ENCODE measurements at places on chromosomes 5 and 9.

- peak; percentile 6 for DNase-seq
These were observed 114.0 kb upstream of the MTAP start for GRCh38 chr9:21688108-21689102.

DNA sequence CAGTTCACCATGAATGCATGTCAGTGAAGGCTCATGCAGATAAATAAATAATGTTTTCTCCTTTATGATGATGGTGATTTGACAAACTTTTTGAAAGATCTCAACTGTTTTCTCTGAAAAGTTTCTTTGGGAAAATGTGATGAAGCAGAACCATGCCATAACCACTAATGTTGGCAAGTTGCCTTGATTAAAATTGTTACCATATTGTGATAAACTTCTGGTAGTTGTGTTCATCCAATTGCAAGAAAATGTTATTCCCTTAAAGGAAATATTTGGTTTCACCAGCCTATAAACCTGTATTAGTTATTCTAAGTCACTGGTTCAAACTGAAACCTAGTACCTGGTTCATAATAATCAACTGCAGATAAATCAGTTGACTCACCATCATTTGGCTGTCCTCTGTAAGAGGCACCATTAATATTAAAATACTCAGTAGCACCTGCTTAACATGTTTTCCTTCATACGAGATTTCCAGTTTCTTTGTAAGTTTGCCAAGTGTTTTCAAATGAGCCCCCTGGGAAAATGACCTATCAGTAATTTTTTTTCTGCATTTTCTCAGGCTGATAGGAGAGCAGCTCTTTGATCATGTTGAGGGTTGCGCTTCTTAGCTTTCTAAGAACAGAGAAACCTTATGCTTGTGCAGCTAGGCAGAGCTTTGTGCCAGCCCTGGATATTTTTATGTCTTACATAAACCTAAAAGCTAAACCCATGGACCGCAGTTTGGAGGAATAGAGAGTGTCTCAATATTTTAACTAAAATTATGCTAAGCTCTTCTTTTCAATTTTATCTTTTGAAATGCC, 88.0 kb downstream of the LURAP1L start:
- DNase-seq = no peak

DNA sequence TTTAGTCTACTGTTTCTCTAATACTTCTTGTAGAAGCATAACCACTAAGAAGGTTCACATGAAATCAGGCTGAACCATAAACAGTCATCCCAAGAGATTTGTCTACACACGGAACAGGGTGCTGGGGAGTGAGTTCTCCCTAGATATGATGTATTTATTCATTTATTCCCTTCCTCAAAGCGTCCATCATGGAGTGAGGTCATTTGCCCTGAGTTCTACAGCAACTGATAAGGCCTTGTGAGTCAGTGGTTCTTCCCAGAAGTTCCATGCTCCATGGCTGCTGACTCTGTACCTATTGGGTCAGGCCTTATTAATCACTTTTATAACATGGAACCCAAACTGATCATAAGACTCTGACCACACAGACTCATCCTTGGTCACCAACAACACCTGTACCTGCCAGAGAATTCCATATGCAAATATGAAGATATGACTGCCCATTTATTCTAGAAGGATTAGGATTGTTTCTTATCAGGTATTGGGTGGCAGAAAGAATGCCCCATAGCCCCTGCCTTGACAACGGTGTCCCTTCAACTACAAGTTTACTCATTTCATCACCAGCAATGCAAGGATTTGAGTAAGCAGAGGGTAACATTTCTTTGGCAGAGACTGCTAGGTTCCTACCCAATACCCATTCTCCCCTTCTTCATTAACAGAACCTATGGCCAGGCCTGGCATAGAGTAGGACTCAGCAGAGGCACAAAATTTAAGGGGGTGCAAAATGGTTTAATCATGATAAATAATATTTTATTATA, 118.1 kb downstream of the LHFPL2 start:
- DNase-seq = no peak

GRCh38 chr9:131253891-131254491, 22.3 kb downstream of the FAM78A start:
- no peak for DNase-seq

DNA sequence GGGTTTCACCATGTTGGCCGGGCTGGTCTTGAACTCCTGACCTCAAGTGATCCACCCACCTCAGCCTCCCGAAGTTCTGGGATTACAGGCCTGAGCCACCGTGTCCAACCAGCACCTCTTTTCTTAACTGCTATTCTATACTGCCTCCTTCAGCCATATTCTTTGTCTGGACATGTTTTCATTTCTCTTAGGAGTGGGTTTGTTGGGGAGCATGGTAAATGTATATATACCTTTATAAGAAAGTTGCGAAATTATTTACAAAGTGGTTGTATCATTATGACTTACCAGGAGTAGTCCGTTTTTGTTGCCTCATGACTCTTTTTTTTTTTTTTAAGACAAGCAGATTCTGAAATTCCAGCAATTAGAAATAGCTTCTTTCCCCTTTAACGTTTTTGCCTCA, 38.7 kb downstream of the CDC42SE2 start:
- DNase-seq = no peak

GRCh38 chr9:78001946-78002731, 29.5 kb downstream of the GNAQ start:
- no peak for DNase-seq

DNA sequence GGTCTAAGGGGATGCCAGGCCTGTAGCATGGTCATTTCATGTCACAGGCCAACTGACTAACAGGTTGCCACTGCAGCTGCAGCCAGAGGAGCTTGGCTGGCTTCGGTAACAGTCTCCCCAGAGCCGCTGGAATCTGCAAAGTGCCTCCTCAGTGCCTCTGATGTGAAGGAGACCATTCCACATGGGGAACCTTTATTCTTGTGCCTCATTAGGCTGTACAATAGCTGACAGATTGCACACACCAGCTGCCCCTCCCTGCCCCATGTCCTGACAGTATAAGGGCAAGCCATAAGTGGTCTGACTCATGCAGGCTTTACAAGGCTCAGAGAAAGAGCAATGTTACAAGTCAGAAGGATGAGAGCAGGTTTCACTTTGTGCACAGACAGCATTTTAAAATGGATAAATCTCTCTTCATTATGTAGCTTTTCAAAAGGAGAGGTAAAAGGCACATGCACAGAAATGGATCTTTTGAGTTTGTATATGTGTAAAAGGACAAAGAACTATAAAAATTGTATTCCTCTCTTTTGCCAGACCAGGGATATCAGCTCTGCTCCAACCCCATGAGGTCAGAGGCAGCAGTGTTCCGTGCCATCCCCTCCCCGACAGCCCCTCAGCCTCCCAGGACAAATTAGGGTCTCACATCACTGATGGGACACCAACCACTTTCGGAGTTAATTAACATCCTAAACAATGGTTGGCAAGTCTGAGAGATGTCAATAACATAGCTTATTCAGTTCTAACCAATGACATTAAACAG, 467.8 kb downstream of the TMEM232 start:
- peak; percentile 64 for DNase-seq

DNA sequence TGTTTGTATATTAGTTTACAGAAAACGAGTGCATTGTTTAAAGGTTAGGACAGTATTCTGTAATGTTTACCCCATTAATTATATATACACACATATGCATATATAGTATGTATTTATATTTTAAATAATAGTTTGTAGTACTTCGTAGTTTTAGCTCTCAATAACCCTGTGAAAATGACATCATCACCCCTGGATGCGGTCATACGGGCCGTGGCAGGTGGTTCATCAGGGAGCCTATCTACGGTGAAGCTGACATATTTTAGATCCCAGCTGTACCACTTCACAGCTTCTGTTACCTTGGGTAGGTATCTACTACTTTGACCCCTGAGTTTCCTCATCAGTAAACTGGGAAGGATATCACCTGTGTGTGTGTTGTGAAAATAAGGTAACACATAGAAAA, 87.1 kb downstream of the NR3C1 start:
- no peak for DNase-seq

- no peak for DNase-seq
These were observed 159.1 kb upstream of the MAP1B start for GRCh38 chr5:71948206-71948605.

- DNase-seq = no peak
These were observed 36.3 kb downstream of the SPTAN1 start for GRCh38 chr9:128588581-128589233.

DNA sequence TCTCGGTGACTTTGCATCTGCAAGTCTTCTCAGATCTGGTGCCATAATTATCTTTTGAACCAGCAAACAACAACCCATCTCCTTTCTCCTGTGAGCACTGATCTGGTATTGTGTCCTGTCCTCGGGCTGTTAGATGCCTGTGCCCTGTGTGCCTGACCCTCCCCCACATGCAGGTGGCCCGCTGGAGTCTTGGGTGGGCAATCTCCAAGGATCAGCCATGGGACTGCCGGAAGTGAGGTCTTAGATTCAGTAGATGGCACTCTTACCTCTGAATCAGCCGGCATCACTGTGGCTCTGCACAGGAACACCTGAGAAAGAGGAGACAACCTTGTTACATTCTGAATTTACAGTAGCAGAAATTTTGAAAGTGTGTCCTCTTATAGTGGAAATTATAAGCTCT, 172.4 kb downstream of the IRX2 start:
- no peak for DNase-seq

DNA sequence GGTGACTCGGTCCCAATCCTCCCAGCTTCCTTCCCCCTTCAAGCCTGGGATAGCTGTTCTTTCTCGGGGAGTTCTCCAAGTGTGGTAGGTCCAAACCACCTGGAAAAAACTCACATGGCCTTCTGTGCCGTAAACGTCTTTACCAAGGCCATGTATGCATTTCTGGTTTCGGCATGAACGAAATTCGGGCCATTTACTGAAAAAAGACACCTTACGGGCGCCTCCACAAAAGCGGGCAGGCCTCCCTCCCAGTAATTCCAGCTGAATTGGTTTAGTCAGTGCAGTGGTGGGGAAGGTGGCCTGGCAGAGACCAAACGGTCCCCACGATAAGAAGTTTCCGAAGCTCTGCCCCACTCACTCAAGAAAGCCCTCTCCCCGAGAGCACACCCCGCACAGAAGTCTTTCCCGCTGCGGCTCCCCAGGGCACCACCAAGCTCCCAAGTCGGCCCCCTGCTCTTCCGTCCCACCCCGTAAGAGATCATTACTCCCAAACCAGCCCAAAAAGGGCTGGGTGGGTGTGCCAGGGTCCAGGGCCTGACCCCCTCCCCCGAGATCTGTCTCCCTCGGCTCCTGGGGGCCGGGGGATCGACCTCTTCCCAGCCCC, 86.3 kb upstream of the MELK start:
- no peak for DNase-seq

- no peak for DNase-seq
These were observed 41.3 kb downstream of the ZNF366 start for GRCh38 chr5:72465601-72466563.

DNA sequence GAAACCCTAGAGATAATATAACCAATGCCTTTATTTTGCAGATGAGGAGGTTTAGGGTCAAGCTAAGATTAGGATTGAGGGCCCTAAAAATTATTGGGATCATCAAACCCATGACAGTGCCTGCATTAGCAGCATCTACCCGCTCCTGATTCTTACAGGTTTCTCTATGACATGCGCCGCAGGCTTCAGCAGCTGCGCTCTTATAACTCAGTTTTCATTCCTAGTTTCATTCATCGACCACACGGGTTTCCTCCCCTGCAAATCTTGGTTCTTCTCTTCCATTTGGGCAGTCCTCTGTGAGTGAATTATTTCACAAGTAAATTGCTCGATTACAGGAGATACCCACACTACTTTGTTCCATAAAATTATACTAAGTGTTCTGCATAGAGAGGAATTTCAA, 137.2 kb downstream of the SLC24A2 start:
- DNase-seq = no peak

DNA sequence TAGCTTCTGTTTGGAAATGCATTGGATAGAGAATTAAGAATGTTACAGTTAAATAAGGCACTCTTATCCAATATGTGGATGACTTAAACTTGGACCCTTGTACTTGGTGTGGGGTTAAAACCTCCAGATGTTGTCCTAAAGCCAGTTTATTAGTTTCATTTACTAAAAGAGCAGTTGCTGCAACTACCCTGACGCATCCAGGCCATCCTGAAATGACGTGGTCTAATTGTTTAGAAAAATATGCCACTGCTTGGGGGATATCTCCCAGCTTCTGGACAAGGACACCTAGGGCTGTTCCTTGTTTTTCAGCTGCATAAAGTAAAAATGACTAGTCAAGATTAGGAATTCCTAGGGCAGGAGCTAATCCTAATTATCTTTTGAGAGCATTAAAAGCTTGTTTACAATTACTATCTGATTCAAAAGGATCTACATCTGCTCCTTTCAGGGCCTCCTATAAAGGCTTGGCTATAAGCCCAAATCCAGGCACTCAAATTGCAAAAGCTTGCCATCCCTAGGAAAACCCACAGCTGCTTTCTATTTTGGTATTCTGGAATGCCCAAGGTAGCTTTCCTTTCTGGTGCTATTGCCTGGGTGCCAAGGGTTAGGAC, 45.7 kb upstream of the SLCO4C1 start:
- peak; percentile 72 for DNase-seq

DNA sequence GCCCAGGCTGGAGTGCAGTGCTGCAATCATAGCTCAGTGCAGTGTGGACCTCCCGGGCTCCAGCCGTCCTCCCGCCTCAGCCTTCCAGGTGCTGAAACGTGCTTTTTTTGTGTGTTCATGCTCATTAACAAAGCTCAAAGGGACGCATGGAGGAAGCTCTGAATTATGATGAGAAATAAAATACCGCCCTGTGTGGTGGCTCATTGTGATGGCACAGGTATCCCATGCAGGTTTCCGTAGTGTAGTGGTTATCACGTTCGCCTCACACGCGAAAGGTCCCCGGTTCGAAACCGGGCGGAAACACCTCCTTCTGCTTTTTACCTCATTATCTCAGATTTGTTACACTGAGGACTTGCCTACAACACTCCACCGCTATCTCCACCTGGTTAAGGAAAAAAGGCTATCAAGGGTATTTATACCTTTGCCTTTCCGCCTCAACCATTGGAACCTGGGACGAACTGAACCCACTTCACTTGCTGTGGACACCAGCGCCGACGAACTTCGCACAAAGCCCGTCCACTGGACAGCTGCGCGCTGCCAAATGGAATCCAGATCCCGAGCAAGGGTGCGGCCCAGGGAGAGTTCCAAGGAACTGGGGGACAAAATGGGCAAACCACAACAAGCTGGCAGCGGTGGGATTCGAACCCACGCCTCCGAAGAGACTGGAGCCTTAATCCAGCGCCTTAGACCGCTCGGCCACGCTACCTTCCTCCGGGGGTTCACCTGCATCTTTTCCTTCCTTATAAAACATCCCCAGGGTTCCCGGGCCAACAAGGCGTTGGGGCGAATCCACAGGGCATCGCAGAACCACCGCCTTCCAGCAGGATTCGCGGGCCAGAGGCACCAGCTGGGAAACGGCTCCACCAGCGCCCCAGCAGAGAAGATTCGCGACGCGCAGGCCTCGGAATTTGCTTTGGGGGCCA, 26.3 kb downstream of the OR2V2 start:
- no peak for DNase-seq
